ENCODE measurements at places on chromosomes 7 and 10.
A peak's percentile ranks its signal among the peaks of the same experiment; 100 is the strongest.

DNA sequence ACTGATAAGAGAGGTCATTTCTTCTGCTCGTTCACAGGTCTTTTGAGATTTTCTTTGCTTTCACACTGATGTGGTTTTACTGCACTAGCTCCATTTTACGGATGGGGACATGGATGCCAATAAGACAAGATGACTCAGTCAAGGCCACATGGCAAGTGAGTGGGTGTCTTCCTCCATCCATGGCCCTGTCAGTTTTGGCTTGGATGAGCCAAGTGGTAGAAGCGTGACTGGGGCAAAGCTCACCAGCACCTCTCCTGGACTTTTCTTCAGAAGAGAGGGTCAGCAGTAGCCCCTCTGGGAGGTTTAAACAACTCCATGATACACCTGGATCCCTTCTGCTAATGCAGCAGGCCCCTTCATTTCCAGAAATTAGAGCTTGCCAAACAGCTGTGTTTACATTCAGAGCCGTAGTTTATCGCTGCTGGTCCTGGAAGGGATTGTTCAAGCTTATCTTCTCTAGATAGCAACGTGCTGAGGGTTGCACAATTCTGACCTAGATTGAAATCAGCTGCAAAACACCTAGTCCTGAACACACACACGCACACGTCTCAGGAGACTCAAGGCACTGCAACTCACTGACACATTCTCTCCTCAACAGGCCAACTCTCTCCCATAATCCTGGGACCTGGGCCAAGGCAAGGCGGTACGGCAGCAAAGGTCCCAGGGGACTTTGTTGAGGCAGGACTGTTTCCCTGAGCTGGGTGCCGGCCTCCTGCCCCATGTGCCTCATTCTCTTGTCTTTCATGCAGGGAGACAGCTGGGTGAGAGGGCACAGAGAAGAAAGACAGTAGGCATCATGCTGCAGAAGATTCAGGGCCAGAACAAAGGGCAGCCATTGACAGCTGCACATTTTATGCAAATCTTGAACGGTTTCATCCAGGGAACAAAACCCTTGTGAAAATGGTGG, 14.2 kb upstream of the PDCD4 start:
- no peak for DNase-seq

- DNase-seq, result no peak
These were observed 44.2 kb upstream of the PPP2R2D start for GRCh38 chr10:131856441-131857094.

- no peak for DNase-seq
These were observed 25.0 kb upstream of the CNNM1 start for GRCh38 chr10:99303899-99304861.

DNA sequence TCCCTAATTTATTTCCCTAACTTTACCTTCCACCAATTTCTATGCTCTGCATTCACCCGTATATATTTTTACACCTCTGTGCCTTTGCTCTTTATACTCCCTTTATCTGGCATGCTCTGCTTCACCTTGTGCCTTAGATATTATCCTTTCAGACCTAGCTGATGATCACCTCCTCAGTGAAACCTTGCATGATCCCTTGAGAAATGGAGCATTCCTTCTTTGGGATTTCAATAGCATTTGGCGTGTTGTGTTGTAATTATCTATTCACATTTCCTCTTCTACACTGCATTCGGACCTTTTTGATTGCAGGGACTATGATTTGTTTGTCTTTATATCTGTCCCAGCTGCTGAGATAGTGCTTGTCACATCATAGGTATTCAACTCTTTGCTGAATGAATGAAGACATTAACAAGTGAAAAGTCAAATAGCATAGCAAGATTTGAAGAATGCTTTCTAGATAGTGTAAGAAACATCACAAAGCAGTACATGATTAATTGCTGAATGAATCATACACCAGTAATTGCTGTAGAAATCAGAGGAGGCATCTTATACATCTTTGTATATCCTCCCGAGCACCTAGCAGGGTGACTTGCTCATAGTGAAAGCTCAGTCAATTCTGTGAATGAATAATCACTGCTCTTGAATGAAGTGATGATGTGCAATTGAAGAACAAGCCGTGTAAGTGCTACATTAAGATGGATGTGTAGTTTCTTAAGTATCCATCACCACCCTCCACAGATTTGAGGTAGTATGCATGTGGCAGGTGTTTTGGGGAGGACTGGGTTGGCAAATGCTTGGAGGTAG, 2.0 kb upstream of the TM9SF3 start:
- DNase-seq, result no peak

DNA sequence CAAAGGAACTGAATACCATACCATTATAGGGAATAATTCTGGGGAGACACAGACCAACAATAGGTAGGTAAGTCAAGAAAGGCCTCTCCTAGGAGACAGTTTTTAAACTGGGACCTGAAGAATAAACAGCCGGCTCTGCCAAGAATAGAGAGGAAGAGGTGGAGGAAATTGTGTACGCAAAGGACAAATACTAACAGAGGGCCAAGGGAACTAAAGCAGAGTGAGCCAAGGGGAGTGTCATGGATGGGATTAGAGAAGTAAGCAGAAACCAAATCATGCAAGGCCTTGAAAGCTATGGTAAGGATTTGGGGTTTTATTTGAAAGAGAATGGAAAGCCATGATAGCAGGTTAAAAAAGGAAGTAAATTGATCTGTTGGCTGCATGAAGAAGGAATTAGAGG, 18.1 kb upstream of the ITGB8 start:
- DNase-seq, result no peak

DNA sequence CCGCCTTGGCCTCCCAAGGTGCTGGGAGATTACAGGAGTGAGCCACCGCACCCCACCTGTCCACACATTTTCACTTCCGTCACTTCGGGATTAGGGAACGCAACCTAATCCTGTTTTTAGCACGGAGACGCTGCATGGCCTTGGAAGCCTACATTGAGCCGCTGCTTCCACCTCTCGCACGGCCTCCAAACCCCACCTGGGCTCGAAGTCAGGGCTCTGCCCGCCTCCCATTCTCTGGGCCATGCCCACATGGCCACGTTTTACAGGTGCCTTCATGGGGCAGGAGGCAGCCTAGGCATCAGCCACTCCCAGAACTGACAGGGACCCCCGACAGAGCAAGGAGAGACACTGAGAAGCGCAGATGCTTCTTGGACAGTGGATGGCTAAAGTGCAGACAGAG, 100.6 kb downstream of the OAT start:
- no peak for DNase-seq

DNA sequence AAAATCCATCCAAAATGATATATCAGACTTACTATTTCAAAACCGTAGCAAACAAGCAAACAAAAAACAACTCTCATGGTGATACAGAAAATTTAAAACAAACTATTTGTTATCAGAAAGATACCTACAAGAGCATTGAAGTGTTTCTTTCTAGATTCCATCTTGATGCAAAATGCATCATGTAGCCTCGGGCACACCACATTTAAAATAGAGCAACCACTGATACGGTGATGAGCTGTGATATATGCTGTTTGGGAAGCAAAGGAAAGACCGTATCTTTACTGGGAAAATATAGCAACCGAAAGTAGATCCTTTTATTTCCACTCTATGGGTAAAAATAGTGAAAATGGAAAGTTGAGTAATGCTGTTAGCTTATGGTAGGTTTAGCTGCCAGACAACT, 892.0 kb downstream of the GATA3 start:
- DNase-seq, result no peak

GRCh38 chr7:30596721-30597120, 2.0 kb downstream of the GARS1 start:
- DNase-seq, result no peak

DNA sequence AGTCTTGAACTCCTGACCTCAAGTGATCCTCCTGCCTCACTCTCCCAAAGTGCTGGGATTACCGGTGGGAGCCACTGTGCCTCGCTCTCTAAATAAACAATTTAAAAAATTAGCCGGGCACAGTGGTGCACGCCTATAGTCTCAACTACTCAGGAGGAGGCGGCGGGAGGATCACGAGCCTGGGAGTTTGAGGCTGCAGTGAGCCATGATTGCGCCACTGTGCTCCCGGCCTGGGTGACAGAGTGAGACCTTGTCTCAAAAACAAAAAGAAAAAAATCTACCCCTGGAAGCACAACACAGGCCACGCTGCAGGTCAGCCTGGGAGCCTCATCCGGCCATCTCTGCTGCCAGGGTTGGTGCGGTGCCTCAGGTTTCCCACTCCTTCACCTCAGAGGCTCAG, 3.8 kb upstream of the EIF3B start:
- DNase-seq, result no peak

DNA sequence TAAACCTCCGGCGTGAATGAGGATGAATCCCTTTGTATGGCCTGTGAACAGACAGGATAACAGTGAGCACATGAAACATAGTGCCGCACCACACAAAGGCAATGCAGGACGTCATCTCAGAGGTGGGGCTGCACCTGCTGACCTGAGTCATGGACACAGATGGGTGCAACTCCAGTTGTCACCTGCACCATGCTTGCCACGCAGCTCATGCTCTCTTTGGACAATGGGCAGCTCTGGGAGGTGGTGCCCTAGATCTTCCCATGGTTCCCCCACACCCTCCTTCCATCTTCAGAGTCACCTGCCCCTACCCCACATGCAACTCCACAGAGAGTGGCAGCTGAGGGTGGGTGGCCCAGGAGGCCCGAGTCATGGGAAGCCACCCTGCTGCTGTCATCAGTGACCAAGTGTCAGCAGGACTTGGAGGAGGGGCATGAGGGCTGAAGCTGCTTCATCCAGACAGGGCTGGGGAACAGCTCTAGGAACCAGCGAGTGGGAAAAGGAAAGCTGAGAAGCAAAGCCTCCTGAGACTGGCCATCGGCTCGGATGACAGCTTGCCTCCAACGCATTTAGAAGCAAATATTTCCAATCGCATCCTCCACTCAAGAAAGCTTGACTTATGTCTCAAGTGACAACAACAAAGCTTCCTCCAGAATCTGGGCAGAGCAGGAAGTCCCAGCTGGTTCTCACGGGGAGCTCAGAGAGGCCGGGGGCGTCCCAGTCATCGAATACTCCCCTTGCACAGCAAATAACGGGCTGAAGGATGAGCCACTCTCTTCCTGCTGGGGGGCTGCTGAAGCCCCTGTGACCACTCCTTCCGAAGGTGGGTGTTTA, 27.1 kb downstream of the VIPR2 start:
- no peak for DNase-seq

DNA sequence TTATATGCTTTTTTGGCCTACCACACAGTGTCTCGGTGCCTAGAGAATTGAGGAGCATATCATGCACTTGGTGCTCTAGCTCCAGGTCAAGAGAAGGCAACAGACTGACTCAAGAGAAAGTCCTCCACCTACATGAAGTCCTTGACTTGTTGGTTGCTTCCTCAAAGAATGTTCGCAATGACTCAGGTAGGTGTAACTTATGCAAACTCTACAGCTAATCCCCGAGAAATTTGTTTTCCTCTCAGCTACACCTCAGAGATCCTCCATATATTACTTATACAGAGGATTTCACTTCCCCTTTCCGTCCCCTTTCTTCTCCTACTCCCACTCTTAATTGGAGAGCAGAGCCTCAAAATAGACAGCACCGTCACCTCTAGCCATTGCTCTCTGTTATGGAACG, 1013.1 kb downstream of the KCNMA1 start:
- no peak for DNase-seq

- DNase-seq, result peak; percentile 55
These were observed 841 bp downstream of the GLUD1 start for GRCh38 chr10:87093632-87094372.

- no peak for DNase-seq
These were observed 96.3 kb upstream of the NEBL start for GRCh38 chr10:20993389-20993788.

GRCh38 chr10:12795315-12796110, 206.0 kb downstream of the CCDC3 start:
- no peak for DNase-seq

DNA sequence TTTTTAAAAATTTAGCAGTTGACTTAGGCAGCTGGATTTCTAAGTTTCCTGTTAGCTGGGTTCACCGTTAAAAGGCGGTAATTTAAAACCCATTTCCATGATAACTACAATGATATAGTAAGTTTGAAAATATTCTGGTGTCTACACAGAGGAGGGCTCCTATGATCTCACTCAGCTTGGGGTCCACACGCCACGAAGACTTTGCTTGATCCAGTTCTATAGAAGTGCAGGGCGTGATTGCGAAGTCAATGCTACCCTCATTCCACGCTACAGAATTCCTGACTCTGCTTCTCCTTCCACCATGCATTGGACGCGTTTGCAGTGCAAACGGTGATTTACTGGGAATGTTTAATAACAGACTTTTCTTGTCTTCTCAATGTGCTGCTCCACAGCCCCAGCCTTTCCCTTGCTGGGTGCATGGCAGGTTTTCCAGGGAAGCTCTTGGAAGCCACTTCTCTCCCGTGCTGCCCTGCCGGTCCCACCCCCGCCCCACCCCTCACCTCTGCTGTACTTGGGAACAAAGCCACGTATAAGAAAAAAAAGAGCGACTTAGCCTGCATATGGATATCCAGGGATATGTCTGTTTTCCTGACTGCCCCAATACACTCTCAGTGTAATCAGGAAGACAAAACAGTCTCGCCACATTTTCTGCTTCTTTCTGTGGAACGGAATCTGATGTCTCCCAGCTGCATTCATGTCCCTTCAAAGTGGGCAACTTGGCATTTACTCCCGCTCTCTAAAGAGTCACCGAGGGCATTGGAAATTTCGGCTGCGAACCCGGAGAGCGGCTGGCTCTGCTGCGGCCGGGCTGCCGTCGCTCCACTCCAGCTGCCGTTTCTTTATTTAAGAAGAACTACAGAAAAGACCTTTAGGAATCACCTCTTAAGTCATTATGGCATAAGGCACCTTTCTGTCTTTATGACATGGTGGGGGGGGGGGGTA, 434.4 kb upstream of the MGMT start:
- no peak for DNase-seq

DNA sequence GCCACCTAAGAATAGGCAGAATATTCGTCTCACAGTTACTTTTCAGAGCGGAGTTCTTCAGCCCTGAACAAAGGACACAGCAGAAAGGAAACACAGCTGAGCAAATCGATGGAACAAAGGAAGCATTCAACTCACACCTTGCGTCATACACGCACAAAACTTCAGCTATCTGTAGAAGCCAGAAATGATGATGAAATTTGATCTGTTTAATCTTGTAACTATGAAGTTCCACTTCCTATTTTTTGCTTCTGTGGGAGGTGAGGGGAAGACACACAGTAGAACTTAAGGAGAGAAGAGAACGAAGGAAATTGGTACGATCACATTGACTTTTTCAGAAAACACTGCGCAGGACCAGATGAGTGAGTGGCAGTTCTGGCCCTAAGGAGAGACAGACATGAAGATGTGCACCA, 26.2 kb downstream of the FAM171A1 start:
- no peak for DNase-seq

DNA sequence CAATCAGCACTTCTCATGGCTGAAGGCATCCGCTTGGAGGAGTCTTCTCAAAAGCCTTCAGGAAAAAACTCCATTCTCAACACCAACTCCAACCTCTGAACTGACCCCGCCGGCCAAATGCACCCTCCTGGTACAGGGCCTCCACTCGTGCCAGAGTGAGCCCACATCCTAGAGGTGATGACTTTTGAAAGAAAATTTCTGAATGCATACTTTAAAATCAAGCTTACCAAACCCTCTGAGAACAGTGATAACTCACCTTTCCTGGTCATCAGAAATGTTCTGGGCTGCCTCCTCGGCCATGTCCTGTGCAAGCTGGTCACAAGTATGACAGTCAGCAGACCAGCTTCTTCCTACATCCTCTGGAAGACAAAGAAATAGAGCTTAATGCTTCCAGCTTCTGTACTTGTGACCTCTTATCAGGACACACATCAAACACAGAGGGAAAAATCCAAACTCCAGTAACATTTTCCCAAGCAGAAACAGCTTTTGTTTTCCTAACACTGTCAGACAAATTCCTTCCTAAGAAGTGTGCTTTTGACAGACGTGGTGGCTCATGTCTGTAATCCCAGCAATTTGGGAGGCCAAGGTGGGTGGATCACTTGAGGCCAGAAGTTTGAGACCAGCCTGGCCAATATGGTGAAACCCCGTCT, at the start of gene PKD1L1:
Gene PKD1L1, minus strand, starts transcription at position 326 of the 650 bp plus-strand sequence. Its CDS starts 26 bp downstream, at position 300.
- DNase-seq, result no peak

GRCh38 chr10:52682766-52683165, 89.8 kb downstream of the MBL2 start:
- no peak for DNase-seq

Measured in effector memory CD4-positive, alpha-beta T cell (primary cell).